ENCODE measurements at places on chromosomes 13 and 19. TPM values are rescaled to one million over a fixed set of nuclear protein-coding genes. Genes with fewer than 3 reads are reported as not detected.
A peak's percentile ranks its signal among the peaks of the same experiment; 100 is the strongest.

The ZGLP1 gene
- total RNA-seq: 3.4 TPM

The STX10 gene
- total RNA-seq: 39.7 TPM

The CBARP gene
- 18.8 TPM for total RNA-seq

The GPC6 gene
- total RNA-seq: 81.8 TPM

- no peak for DNase-seq
- no peaks in the 10 kb centered on the region for H3K27me3 ChIP-seq
- H3K27ac ChIP-seq: no peak overlapping the region
- H3K4me1 ChIP-seq: no peaks in the 10 kb centered on the region
Measured at GRCh38 chr13:40697711-40698110, 31.3 kb upstream of the FOXO1 start.

GRCh38 chr19:47309038-47309437, 623 bp upstream of the C5AR1 start:
- peaks cover 3% of the 10 kb centered on the region for H3K27me3 ChIP-seq
- DNase-seq: no peak
- H3K27ac ChIP-seq: no peak overlapping the region
- no peaks in the 10 kb centered on the region for H3K4me1 ChIP-seq
- H3K36me3 ChIP-seq: no peaks in the 10 kb centered on the region

DNA sequence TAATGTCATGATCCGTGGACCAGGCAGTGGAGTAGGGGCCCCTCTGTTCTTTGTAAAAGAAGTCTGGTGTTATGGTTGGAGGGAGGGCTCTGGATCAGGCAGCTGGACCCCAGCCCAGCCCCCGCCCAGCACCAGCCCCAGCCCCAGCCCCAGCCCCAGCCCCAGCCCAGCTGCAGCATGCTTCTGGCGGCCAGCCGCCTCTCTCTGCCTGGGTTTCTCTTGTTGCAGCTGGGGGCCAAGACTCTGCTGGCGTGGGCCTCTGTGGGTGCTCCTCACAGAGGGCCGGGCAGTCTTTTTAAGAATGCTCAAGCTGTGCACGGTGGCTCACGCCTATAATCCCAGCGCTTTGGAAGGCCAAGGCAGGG, 17.9 kb downstream of the DOT1L start:
- H3K4me1 ChIP-seq: peaks cover 43% of the 10 kb centered on the region
- H3K27me3 ChIP-seq: no peaks in the 10 kb centered on the region
- DNase-seq: no peak
- no peak overlapping the region for H3K27ac ChIP-seq
- no peak overlapping the region for H3K4me3 ChIP-seq

DNA sequence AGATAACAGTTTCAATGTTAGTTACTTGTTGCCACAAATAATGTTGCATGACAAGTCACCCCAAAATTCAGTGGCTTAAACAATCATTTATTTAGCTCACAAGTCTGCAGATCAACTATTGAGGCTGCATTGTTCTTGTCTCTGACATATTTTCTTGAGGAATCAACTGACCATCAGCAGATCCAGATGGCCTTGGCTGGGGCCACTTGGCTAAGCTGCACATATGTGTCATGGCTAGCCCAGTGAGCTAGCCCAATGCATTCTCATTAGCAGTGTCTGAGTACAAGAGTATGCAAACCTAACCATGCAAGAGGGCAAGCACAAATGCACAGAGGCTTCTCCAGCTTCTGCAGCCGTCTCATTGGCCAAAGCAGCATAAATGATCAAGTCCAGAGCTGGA, 180.4 kb downstream of the DNAJC15 start:
- no peak overlapping the region for H3K4me3 ChIP-seq
- no peaks in the 10 kb centered on the region for H3K27me3 ChIP-seq
- H3K4me1 ChIP-seq: no peaks in the 10 kb centered on the region
- H3K36me3 ChIP-seq: no peaks in the 10 kb centered on the region
- no peak overlapping the region for H3K27ac ChIP-seq
- no peak for DNase-seq

DNA sequence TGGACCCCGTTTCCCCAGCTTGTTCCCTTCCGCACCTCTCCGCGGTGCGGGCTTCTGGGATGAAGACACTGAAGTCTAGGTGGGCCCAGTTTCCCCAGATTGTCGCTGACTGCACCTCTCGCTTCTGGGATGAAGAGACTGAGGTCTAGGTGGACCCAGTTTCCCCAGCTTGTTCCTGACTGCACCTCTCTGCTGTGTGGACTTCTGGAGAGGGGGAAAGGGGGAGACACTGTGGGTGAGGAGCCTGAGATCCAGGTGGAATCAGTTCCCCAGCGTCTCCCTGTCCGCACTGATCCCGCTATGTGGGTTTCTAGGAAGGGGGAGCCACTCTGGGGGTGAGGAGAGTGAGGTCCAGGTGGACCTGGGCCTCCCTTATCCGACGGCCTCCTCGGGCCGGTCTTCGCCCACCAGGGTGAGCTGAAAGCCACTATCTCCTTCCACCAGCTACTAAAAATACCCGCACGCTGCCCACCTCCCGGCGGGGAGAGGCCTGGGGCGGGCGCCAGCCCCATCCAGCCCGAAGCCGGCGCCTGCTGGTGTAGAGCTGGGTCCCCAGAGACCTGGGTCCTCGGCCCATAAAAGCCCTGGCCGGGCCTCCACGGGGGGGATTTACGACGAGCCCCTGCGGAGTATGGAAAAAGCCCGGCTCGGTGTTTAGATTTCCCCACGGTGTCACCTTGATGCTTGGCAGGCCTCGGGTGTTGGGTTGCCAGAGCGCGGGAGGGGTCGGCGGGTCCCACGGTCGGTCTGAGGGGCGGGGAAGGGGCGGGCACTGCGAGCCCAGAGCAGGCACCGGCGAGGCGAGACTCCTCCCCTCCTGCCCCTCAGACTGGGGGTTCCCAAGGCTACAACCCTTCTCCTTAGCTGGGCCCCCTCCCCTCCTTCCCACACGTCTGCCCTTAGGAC, 10.6 kb downstream of the FUT6 start:
- H3K36me3 ChIP-seq: no peaks in the 10 kb centered on the region
- H3K27ac ChIP-seq: peak overlapping the region; percentile 79
- H3K27me3 ChIP-seq: no peaks in the 10 kb centered on the region
- peak overlapping the region; percentile 72 for H3K4me3 ChIP-seq

DNA sequence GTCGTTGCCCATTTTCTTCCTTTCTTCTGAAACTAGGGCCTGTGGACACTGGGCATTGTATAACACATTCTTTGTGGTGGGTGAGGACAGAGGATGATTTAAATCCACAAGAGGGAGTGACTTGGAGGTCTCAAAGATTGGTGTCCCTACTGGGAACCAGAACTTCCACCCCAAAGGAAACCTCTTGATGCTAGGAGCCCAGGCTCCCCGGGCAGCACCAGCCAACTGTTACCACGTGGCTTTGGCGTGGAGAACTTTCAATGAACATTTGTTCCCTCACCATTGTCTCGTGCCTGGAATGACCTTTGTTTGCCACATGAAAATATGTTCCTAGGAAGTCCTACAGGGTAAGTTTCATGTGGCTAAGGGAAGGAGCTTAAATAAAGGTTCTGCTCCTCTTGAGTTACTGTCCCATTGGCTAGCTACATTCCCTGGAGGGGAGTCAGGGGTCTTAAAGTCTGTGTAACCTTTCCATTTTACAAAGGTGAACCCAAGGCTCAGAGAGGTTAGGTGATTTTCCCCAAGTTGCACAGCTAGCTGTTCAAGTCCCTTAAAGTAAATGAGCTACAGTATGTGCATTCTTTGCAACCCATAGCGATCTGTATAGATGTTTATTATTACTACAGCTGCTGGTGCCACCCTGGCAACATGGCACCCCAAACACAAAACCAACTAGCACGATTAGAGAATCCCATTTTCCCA, 5.0 kb upstream of the CDX2 start:
- no peak for DNase-seq
- no peaks in the 10 kb centered on the region for H3K4me1 ChIP-seq
- H3K36me3 ChIP-seq: no peaks in the 10 kb centered on the region
- no peak overlapping the region for H3K27ac ChIP-seq
- H3K27me3 ChIP-seq: peaks cover 87% of the 10 kb centered on the region
